Activated naive CD8-positive, alpha-beta T cell treated with anti-CD3 and anti-CD28 coated beads for 36 hours (primary cell): ENCODE measurements at places on chromosomes 6 and 20. TPM values are rescaled to one million over a fixed set of nuclear protein-coding genes. Genes with fewer than 3 reads are reported as not detected.

PBOV1 gene
- not detected for total RNA-seq

TCP11 gene
- not detected for total RNA-seq

GRCh38 chr6:88780714-88781389, 182.6 kb downstream of the RNGTT start:
- peak; percentile 25 for DNase-seq
- H3K4me1 ChIP-seq, result peaks cover 11% of the 10 kb centered on the region
- H3K4me3 ChIP-seq, result no peak overlapping the region
- H3K36me3 ChIP-seq, result peaks cover 21% of the 10 kb centered on the region
- H3K27ac ChIP-seq, result no peak overlapping the region

DNA sequence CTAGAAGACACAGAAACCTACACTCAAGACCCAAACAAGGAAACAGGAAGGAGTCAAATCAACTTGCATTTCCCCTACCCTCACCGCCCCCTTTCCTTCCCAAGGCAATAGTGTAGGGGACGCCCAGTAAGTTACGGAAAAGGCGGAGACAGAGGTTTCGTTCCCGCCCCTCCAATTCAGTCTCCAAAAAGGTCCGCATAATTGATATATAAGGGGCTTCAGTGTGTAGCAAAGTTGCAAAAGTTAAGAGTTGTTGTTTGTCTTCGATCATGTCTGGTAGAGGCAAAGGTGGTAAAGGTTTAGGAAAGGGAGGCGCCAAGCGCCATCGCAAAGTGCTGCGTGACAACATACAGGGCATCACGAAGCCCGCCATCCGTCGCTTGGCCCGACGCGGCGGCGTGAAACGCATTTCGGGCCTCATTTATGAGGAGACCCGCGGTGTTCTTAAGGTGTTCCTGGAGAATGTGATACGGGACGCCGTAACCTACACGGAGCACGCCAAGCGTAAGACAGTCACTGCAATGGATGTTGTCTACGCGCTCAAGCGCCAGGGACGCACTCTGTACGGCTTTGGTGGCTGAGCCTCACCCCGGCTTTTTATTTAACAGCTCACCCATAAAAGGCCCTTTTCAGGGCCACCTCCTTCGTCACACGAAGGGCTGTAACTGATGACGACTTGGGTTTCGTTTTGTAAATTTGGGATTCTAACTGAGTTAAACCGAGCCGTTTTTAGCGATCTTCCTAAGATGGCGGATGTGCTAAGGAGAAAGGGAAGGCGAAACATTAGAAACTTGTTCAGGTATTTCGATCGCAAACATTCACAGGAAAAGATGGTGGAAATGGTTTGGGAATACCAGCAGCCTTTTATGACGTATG, 124.6 kb upstream of the BTN3A2 start:
- peaks cover 15% of the 10 kb centered on the region for H3K36me3 ChIP-seq
- H3K4me1 ChIP-seq, result peaks cover 32% of the 10 kb centered on the region
- H3K27me3 ChIP-seq, result peaks cover 13% of the 10 kb centered on the region
- H3K4me3 ChIP-seq, result peak overlapping the region; percentile 87
- peak overlapping the region; percentile 94 for H3K27ac ChIP-seq
- peak; percentile 78 for DNase-seq

- H3K27me3 ChIP-seq, result no peaks in the 10 kb centered on the region
- H3K36me3 ChIP-seq, result peaks cover 5% of the 10 kb centered on the region
- no peak overlapping the region for H3K27ac ChIP-seq
- H3K4me3 ChIP-seq, result no peak overlapping the region
- no peaks in the 10 kb centered on the region for H3K4me1 ChIP-seq
- no peak for DNase-seq
These were observed 285.3 kb downstream of the HIVEP2 start for GRCh38 chr6:142659661-142660060.

DNA sequence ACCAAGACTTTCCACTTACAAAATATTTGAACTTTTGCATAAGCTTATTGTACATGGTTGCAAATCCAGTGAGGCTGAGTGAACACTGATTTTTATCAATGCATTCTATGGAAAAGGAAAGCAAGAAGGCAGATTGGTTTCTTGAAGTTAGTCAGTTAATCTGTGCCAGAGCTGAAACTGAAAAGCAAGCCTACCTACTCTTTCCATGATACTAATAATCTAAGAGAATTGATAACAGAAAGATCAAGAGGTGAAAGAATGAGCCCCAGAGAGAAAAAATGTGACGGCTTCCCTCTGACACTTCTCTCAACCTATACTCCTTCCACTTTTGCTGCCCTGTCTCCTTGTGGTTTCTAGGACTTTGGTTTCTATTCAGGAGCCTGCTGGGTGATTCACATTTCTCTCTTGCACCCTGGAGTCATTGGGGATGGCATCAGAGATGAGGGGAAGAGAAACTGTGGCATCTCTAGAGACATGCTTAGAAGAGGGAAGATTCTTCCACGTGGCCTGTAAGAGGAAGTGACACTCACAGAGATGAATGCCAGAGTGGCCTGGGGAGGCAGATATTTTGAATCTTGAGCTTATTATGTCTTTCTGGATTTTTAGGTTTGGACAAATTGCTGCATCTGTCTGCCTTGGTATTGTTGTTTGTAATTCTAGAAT, 158.6 kb upstream of the RIMS1 start:
- no peaks in the 10 kb centered on the region for H3K4me1 ChIP-seq
- no peak overlapping the region for H3K27ac ChIP-seq
- H3K4me3 ChIP-seq, result no peak overlapping the region
- no peaks in the 10 kb centered on the region for H3K27me3 ChIP-seq
- no peaks in the 10 kb centered on the region for H3K36me3 ChIP-seq
